ENCODE measurements at places on chromosomes 7 and 10.

- no peak for ATAC-seq
Observed at GRCh38 chr7:113217314-113217713, 99.0 kb upstream of the SMIM30 start.

GRCh38 chr7:106419455-106420182 lies 134.8 kb upstream of the NAMPT start:
- ATAC-seq = no peak

DNA sequence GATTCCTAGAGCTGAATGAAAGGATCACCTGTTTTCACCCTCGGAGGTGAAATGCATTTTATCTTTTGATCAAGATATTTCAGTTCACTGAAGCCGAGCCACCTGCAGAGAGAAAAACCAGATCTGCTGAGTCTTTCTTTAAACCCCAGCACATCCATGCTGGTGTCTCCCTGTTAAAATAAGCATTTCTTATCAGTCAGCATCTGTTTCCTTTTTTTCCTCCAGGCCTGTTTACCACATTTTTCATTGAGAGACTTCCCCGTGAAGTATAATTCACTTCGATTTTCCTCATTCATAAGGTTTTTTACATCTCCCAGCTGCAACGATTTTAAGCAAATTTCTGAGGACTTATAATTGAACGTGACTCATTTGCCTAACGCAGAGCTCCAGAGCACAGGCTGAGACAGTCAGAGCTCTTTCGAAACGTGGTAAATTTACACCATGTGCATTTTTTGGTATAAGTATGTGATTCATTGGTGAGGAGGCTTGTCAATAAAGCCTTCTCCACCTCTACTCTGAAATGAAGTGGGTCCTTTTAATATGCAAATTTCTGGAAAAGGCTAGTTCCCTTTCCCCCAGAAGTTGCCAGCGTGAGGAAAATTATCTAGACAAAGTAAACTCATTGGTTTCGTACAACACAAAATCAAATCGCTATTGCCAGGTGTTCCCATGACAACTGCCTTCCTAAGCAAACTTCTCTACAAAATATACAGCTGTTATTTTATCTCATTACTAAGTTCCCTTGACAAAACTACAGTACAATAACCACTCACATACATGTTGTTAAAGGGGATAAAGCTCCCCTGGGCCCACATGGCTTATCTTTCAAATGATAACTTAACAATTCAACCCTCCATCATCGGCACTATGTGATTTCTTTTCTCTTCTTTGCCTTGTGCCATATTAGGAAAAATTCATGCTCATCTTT lies 374.8 kb upstream of the AKR1E2 start:
- no peak for ATAC-seq

DNA sequence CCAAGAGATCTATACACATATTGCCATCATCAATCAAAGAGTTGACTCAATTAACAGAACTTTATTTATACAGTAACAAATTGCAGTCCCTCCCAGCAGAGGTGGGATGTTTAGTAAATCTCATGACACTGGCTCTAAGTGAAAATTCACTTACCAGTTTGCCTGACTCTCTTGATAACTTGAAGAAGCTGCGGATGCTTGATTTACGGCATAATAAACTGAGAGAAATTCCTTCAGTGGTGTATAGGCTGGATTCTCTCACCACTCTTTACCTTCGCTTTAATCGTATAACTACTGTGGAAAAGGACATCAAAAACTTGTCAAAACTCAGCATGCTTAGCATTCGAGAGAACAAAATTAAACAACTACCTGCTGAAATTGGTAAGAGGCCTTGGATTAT lies 45.3 kb downstream of the SHOC2 start:
- no peak for ATAC-seq

DNA sequence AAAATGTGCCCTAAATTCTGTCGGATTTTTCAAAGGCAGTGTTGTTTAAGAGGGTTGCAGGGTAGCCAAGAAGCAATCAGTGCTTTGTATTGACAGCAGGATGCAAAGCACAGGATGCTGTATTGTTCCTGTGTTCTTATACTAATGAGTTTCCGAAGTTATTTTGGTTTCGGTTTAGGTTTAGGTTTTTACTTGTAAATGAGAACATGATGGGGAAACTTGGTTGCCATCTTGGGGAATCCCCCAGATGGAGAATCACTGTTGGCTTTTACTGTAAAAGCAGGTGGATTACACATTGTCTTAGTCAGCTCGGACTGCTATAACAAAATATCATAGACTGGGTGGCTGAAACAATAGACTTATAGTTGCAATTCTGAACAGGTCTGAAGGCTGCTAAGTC lies 72.1 kb downstream of the INHBA start:
- ATAC-seq = no peak

DNA sequence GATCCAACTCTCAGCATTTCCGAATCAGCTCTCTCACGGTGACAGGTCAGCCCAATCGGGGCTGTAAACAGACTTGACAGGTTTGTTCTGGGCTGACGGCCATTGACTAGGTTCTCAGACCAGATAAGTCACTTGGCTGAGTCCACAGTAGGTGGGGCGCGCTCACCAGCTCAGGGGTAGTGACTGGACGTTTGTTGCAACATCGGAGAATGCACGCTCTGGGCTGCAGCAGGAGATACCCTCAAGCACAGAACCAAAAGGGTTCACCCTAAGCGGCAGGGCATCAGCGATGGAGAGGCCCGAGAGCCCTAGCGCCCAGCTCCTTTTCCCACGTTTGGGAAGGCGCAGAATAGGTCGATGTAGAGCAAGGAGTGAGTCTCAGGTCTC lies 1.8 kb downstream of the KLLN start:
- peak; percentile 37 for ATAC-seq

- ATAC-seq = no peak
Observed at GRCh38 chr10:124674768-124675222, 69.4 kb downstream of the FAM53B start.

GRCh38 chr7:8714791-8715190 lies 281.4 kb downstream of the NXPH1 start:
- ATAC-seq = no peak

DNA sequence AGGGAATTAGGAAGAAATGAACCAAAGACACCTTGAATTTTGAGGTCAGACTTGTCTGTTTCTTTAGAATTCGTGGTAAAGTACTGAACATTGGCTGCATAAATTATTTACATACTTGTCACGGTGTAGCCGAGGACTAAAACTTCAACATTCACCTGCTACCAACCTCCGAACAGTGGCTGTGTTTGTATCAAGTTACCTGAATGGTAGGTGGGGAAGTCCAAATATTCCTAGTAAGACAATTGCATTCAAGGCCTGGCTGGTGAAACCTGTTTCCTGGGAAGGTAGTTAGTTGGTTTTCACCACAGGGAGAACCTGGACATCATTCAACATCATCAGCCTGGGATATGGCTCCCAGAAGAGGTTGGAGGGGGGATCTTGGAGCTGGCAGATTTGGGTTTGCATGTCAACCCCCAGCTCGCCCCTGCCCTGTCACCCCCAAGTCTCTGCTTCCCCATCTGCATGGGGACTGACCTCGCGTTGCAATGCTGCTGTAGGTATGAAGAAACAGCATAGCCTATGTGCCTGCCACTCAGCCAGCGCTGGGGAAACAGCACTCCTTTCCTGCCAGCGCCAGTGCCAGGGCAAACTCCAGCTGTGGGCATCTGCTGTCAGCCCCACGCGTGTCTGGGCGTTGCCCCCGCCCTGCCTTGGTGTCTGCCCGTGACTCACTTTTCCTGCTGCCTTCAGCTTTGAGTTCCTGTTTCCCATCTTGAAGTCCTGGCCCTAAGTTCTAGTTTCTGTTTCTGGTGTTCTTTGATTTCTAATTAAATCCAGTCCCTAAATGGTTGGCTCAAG lies 12.7 kb upstream of the LARP4B start:
- peak; percentile 83 for ATAC-seq

GRCh38 chr10:36446881-36447280 lies 678.5 kb upstream of the ANKRD30A start:
- ATAC-seq = no peak

DNA sequence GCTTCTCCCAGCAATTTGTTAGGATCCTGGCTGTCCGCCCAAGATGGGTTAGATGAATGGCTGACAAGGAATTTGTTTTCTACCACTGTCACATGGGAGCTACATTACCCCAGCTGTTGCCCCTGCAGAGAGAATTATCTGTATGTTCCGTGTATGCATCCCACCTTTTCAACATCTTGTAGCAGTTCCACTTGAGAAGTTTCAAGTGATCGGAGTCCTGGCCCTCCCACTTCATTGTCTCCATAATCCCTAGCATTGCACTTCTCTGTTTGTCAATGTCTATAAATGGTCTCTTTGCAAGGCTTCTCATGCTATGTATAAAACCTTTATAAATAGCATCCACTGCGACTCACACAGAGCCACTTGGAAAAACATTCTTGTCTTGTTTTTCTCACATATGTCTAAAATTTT lies 972.5 kb downstream of the CNTNAP2 start:
- no peak for ATAC-seq

- ATAC-seq = no peak
Observed at GRCh38 chr10:97718178-97718577, 4.6 kb downstream of the MARVELD1 start.

Measured in gastroesophageal sphincter (tissue), 4 donors.